ENCODE measurements at places on chromosomes 11 and 22. TPM values are rescaled to one million over a fixed set of nuclear protein-coding genes. Genes with fewer than 3 reads are reported as not detected.

DNA sequence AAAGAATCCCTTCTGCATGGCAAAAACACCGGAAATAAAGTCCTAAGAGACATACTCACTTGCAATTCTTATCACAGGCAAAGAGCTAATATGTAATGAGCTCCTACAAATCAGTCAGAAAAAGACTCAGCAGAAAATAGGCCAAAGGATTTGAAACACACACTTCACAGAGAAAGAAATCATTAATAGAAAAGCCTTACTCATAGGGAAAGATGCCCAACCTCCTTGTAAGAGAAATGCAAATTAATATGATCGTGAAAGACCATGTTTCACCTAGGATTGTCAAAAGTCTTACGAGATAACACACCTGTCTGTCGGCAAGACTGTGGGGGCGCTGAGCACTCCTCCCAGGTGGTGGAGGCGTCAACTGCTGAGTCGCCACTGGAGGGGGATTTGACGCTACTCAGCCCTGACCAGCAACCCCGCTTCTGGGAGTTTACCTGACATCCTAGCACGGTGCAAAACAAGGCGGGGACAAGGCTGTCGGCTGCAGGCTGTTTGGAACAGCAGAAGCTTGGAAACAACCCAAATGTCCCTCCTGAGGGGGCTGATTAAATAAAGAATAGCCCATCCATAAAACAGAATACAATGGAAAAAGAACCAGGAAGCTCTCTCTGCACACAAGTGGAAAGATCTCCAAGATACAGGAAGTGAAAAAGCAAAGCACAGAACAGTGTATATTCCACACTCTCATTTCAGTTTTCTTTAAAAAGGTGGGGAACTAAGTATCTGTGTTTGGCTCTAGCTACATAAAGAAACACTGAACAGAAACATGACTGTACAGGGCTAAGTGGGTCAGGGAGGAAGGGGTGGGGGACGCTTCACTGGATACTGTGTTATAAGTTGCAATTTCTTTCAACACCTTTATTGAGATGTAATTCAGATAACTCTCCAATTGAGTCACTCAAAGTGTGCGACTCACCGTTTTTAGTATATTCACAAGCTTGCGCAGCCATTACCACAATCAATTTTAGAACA is 11.5 kb downstream of the CSNK1E start:
- peak; percentile 33 for DNase-seq

DNA sequence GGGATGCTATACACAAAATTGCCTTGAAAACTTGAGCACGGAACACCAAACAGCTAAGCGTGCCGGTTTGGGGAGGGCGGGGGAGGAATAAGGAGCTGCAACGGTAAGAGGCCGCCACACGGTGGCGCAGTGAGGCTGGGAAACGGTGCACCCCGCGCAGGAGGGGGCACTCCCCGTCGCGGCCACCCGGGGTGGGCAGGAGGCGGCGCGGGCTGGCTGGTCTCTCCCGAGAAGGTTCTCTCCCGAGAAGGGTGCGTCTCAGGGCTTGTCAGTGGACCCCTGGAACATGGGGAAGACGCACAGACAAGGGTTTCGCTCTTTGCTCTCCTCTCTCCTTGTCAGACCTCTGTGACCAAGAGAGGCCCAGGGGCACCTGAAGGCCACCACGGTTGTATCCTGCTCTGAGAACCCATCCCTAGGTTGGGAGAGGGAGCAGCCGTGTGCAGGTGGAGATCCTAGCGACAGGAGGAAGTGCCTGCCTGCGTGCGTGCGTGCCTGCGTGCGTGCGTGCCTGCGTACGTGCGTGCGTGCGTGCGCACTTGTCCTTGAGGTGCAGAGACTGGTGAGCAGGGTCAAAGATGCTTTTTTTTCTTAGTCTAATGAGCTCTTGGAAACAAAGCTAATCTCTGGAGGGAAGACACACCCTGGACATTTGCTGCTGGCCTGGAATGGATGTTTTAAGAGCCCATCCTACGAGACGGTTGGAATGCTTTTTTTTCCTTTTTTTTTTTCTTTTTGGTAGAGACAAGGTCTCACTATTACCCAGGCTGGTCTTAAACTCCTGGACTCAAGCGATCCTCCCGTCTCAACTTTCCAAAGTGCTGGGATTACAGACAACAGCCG is 18.1 kb upstream of the JAM3 start:
- peak; percentile 68 for DNase-seq

DNA sequence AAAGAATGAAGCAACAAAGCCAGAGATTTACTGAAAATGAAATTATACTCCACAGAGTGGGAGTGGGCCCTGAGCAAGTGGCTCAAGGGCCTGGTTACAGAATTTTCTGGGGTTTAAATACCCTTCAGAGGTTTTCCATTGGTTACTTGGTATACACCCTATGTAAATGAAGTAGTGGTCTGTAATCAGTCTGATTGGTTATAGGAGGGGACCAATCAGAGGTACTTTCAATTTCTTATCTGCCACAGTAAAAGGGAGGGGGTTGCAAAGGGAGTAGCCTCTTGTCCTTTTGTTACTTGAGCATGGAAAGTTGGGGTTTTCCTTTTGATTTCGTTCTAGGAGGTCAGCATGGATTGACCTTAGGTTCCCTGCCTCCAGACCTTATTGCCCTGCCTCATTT is 63.5 kb downstream of the ATM start:
- DNase-seq, result no peak

DNA sequence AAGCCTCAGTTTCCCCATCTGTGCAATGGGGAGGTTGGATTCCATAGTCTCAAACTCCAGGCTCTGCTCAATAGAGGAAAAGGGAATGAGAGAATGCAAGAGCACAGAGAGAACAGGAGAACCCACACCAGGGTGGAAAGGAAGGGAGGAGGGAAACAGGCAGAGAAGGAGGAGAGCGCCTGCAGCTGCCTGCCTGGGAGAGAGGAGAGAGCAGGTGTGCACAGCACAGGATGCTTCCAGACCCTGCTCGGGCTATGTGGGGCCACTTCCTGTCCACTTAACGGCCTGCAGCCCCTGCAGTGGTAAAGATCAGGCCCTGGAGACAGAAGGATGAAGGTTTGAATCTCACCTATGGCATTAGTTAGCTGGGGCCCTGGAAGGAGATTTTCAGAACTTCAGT is 12.3 kb downstream of the LRRC32 start:
- no peak for DNase-seq

DNA sequence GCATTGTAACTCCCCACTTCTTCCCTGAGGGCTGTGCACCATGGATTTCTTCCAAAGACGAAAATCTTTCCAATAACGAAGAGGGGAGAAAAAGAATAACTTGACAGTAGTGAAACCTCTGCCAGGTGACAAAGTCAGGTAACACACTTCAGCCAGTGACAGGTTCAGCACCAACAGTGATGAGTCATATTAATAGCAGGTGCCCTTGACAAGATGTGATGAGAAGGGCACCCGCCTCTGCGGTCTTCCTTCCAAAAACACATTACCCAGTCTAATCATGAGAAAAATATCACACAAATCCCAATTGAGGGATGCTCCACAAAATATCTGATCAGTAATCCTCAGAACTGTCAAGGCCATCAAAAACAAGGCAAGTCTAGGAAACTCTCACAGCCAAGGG is 157.8 kb downstream of the EFCAB6 start:
- no peak for DNase-seq

DNA sequence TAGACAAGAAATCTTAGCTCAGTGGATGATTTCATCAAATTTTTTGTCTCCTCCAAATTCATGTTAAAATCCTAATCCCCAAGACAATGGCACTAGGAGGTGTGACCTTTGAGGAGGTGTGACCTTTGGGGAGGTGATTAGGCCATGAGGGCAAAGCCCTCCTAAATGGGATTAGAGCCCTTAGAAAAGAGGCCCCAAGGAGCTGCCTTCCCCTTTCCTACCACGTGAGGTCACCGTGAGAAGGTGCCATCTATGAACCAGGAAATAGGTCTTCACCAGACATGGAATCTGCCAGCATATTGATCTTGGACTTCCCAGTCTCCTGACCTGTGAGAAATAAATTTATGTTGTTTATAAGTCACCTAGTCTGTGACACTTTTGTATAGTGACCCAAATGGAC is 138.7 kb downstream of the TRIM29 start:
- no peak for DNase-seq

DNA sequence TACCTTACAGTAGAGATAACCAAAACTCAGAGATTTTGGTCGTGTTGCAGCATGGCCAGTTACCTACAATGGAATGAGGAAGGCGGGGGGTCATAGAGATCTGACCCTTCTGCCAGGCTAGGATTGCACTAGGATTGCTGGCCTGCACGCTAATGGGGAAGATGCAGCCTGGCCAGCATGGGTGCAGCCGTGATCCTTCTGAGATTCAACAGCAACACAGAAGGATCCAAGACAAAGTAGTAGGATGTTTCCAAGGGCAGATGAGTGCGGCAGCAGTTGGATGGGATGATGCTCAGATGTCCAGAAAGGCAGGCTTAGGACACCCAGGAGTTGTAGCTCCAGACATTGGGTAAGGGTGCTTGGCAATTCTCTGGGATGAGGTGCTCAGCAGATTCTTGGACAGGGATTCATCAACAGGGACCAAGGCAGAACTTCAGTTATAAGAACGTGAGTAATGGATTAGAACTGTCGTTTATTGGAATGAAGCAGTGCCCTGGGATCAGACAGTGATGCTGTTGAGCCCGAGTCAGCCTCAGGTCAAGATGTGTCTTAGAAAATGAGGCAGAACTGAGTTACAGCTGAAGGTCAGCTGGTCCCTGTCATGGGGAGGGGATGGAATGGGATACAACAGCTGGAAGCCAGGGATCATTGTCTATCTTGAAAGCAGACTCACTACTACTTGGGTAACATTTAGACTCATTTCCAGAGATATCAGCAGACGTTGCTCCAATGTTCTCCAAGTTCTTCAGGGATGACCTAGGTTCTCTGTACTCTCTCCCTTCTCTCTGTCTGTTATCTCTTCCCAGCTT is 71.0 kb downstream of the PARVA start:
- no peak for DNase-seq

DNA sequence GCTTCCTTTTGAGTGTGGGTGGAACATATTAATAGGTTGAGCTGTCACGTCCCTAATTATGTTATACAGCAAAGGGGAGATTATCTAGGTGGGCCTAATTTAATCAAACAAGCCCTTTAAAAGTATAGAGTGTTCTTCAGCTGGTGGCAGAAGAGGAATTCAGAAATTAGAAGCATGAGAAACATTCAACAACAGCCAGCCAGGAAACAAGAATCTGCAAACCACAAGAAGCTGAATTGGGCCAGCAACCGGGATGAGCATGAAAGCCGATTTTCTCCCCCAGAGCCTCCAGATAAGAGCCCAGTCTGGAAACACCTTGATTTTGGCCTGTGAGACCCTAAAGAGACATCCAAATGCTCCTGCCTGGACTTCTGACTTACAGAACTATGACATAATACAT is 105.8 kb upstream of the LDLRAD3 start:
- no peak for DNase-seq

DNA sequence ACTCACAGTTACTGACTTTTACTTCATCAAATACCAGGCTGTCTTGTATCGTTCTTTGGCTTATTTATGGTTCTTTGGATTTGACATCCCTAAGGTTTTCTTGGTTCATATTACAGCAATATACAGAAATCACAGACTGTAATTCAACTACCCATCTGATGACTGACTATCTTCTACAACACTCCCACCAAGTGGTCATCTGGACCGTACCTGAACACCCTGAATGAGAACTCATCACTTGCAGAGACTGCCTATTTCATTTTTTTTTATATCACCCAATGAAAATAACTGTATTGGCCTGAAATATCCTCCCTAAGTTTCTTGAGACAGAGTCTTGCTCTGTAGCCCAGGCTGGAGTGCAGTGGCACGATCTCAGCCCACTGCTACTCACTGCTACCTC is 9.5 kb upstream of the UPB1 start:
- DNase-seq, result peak; percentile 16

GRCh38 chr11:61080986-61081590 is 21.2 kb upstream of the CD5 start:
- no peak for DNase-seq

DNA sequence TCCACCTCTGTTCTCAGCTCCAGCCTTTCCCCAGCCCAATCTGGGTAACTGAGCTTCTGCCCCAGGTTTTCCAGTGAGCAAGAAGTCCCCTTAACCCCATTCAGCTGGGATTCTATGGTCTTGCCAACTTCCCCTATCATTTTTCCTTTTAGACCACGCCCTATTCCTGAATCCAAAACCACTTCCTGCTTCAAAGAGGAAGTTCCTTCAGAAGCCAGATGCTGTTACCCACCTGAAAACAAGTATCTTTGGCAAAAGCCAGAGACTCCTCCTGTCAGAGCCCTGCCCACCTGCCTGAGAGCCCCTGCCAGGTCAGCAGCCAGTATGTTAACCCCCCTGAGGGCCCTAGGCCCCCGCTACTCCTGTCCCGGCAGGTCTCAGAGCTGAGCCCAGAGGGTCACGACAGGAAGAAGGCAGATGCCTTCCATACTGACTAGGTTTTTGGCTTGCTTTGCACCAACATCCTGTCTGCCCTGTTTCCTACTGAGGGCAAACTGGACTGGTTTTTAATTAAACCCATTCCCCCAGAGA is 20.3 kb upstream of the MICAL2 start:
- DNase-seq, result peak; percentile 42

- DNase-seq, result no peak
Measured at GRCh38 chr11:122882189-122882856, at the start of gene JHY. Gene JHY, plus strand, starts transcription at chr11:122882759. Its CDS starts 3,091 bp downstream, at chr11:122885850.

DNA sequence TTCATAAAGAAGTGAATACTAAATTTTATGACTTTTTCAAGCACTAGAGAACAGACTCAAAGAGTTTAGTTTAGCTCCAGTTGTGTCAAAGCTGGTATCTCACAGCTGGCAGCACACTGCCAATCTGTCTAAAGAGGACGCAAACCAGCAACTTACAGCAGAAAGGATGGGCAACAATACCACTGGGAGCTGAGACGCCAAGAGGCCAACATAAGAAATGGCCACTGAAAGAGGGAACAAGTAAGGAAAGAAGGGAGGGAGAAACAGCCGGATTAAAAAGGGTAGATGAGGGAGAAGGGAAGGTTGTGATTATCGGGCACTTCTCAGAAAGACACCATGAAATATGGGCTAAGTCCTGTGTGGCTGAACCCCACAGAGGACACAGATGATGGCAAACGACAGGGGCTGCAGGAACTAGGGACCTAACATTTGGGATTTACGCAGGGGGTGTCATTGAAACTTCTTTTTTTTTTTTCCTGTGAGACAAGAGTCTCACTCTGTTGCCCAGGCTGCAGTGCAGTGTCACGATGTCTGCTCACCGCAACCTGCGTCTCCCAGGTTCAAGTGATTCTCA is 41.7 kb downstream of the SERPIND1 start:
- DNase-seq, result no peak

- DNase-seq, result peak; percentile 32
Measured at GRCh38 chr22:38766076-38766777, 10.4 kb upstream of the SUN2 start.

DNA sequence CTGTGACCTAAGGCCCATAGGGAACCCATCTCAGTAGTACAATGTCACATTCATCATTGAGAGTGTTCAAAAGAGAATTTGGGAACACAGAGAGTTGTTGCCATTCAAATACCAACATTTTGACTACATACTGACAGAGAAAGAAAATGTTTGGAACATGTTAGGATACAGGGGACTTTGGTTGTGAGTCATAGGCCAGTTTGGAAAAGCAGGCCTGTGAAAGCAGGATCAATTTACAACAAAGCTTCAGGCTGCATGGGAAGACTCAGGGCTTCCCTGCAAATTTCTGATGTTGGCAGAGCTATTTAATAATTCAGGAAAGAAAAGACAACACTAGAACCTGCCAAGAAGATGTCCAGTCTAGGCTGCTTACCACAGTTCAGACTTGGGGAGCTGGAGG is 374 bp downstream of the NLRP10 start:
- no peak for DNase-seq

The TBX10 gene
- not detected for polyA plus RNA-seq

The MS4A6E gene
- not detected for polyA plus RNA-seq

The CHRNA10 gene
- 0.11 TPM for polyA plus RNA-seq

The LMNTD2 gene
- polyA plus RNA-seq, result 0.94 TPM

The TMEM191C gene
- 3.6 TPM for polyA plus RNA-seq

The CHKB gene
- polyA plus RNA-seq, result 40.3 TPM

The NLRP6 gene
- 1.4 TPM for polyA plus RNA-seq

The SPON1 gene
- polyA plus RNA-seq, result 3.1 TPM
